ENCODE measurements at places on chromosomes 6 and 20.

DNA sequence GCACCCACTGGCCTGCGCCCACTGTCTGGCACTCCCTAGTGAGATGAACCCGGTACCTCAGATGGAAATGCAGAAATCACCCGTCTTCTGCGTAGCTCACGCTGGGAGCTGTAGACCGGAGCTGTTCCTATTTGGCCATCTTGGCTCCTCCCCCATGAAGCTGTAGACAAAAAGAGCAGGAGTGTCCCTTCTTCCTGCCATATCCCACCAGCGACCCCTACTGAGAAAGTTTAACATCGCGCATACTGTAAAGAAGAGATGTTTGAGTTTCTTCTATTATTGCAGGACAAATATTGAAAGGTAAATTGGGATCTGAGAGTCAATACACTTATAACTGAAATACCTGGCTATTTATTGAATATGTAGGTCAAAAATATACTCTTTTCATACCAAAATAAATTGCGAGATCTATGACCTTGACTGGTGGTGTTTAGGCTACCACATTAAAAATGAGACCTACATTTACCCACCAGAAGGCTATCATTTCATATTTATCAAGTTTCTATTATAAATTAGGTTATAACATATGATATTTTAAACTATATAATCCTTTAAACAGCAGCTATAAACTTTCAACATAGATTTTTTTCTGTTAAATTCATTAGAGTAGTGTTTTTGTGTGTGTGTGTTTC is 586.3 kb downstream of the HTR1B start:
- peak; percentile 16 for DNase-seq

GRCh38 chr20:37762716-37763485 is 69.1 kb downstream of the CTNNBL1 start:
- DNase-seq = no peak

DNA sequence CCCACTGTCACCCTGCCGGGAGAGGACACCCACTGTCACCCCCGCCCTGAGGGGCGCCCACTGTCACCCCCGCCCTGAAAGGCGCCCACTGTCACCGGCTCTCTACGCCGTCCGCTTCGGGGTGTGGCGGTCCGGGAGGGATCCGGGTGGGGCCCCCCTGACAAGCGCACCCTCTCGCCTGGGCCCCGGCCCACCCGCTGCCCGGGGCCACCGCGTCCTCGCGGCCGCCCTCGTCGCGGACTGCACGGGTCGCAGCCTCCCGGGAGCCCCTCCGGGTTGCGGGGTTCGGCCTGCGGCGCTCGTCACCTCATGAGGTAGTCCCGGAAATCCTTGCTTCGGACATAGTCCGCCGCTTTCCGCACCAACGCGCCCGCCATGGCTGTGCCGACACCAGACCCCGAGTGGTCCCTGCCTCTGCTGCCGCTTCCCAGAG is 224 bp downstream of the MPC1 start:
- DNase-seq = no peak

DNA sequence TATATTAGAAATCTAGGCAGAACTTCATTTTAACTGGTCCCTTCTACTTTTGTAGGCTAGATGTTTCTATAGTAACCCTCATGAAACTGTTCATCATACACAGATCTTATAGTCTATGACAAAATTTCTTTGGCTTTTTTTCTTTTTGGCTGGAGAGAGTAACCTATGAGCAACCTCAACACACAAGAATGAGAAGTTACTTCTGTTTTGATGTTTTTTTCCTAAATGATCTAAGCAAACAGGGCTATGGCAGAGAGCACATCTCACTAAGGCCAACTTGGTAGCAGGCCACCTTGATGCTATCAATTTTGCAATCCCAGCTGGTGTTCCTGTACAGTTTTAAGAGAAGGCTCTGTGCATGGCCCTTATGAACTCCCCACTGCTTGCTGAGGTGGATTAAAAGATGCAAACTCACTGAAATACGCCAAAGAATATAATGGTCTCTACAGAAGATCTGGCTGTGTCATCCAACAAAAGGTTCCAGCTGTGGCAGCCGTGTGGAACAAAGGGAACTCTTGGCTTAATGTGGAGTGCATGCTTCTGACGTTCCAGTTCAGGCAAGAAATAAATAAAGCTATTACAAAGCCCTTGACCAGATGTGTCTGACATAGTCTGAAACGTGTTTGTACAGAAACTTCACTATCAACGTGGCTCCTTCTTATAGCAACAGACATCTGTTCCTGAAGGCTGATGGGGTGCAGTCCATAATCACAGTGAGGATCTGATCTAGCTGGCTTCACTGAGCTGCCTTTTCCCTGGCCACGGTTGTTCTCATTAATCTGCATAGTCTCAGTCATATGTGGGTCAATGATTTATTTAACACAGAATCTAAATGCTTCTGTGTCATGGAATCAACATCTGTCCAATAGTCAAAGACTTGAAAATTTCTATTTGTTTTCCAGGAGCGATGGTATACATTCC is 481.1 kb downstream of the BMP2 start:
- no peak for DNase-seq

GRCh38 chr6:154239392-154239791 is 117.2 kb downstream of the IPCEF1 start:
- DNase-seq = no peak

DNA sequence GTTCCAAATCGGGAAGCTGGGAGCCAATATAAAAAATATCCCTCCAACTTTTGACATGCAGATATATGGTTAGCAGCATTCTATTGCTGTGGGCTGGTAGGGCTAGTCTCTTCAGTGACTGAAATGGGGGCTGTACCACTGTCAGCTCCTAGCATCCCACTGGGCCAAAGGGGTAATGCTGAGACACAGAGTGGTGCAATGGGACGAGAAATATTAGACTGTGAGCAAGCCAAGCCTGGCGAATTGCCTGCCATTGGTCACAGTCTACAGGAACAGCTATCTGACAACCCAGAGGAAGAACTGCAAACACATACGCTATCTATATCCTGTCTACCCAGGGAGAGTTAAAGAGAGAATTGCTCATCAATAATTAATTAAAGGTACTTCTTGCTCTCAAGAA is 3.5 kb downstream of the SLC35F1 start:
- no peak for DNase-seq

DNA sequence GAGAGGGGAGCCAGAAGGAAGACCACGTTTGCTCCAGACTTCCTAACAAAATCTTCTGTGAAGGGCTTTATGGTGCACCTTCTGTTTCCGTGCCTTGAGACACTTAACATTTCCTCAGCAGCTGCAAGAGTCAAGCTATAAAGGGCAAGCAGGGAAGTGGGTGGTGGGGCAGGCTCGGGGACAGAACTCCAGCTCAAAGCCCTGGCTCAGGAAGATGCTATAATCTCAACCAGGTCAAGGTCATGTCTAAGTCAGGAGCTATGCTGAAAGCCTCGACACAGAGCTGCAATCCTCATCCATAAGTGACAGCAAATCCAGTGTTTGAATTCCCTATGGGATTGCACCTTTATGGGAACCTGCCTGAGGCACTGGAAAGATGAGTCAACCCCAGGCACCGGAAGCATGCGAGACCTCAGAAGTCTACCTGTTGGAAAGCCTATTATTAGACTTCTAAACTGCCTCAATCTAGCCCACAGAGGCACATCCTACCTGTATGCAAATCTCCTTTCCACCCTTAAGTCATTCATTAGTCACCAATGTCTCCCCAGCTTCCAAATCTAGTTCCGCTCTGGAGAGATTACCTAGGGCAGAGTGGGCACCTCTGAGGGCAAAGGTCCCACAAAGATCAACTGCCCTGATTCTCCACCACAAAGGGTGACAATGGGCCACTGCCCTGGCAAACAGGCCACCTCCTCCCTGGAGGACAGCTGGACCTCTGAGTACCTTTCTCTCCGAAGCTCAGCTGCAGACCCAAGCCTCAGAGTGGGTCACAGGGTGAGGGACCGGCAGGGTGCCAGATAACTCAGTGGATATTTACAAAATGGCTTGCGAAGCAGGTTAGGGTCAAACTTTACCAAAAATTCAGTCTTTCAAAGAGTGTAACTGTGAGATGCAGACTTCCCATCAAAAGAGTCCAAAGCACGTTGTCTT is 287.0 kb downstream of the CDC5L start:
- no peak for DNase-seq

- no peak for DNase-seq
Measured at GRCh38 chr20:61328911-61329558, 77.0 kb downstream of the CDH4 start.

GRCh38 chr20:63567386-63568169 is 6.5 kb downstream of the HELZ2 start:
- DNase-seq = peak; percentile 76

DNA sequence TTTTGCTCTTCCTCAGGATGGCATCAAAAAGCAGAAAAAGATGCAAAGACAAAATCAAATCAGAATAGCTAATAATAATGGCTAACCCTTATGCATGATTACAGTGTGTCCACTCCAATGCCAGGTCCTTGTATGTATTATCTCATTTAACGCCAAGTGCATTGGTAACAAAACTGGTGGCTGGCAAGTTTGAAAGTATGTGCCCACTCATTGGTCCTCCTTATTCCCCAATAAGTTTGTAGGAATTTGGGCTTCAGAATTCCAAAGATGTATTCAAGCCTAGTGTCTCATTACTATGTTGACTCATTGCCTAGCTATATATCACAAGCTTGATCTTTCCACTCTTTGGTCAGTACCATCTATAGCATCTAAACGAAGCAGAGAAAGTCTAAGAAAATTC is 196.6 kb downstream of the GJA10 start:
- DNase-seq = no peak

GRCh38 chr6:154164397-154164796 is 125.4 kb downstream of the OPRM1 start:
- no peak for DNase-seq

DNA sequence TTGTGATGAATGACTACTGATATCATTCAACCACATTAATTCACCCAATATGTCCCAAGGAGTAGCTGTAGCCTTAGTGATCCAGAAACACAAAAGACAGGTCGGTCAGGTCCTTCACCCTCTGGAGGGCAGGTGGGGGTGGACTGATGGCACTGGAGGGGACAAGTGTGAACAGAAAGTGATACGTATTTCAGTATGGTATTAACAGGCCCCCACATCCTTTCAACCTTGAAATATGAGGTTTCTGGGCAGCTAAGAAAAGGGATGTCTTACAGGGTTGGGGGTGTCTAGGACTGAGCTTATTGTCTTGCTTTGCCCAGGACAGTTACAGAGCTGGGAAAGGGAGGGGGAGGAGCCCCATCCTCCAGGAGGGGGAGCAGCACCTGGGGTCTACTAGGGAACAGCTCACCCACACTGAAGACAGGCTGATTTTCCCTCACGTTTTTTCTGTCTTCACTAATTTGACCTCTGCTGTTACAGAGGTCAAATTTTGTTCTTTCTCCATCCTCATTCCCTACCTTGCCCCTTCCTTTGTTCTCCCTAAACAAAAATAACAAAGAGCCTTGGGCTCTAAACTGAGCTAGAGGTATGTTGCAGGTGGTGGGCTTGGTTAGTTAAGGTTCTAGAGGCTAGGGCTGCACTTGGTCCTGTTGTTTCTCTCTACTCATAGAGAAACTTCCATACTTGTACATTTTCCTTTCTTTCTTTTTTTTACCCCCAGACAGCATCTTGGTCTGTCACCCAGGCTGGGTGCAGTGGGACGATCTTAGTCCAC is 38.0 kb upstream of the EEF1A1 start:
- DNase-seq = no peak

GRCh38 chr6:152127432-152128165 is 320.1 kb downstream of the ESR1 start:
- no peak for DNase-seq

DNA sequence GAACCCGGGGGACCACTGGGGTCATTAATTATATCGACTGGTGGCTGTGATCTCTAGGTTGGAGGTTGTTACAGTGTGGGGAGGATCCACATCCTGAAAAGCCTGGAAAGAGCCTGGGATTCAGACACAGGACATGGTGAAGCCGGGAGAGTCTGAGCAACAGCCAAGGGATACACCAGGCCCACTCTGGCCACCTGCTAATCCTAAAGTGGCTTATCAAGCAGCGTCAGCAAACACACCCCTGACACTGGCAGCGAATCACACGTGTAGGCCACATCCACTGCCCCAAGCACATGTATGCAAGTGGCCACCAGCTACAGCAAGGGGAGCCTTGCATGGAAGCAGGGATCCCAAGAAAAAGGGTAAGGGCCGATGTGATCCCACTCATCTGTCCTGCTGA is 41.0 kb downstream of the GFOD1 start:
- DNase-seq = no peak

DNA sequence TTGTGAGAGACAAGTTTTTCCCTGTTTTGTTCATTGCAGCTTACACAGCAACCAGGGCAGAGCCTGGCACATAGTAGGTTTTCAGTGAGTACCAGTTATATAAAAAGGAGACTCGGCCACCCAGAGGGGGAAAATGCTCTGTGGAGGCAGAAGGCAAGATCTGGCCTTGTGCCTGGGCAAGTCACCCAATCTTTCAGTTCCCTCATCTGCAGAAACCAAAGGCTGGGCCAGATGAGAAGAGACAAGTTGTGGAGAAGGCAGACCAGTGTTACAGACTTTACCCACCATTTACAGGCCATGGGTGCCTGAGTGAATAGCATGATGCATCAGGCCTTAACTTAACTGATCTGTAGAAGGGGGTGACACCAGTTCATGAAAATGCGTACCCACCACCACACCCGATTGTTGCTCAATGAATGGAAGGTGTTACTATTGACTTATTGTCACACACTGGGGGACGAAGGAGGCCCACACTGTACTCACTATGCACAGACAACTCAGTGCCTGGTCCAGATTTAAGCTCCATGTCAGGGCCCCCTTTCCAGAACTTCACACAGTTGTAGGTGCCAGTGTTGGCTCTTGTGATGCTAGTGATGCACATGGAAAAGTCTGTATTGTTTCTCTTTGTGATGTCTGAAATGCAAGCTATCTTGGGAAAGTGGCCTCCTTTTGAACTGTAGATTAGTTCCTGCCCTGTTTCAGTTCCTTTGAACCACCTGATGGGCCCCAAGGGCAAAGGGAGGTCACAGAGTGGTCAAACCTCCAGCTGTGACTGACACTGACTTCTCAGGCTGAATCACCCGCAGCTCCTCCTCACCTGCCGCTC is 64.3 kb upstream of the SIRPG start:
- no peak for DNase-seq

DNA sequence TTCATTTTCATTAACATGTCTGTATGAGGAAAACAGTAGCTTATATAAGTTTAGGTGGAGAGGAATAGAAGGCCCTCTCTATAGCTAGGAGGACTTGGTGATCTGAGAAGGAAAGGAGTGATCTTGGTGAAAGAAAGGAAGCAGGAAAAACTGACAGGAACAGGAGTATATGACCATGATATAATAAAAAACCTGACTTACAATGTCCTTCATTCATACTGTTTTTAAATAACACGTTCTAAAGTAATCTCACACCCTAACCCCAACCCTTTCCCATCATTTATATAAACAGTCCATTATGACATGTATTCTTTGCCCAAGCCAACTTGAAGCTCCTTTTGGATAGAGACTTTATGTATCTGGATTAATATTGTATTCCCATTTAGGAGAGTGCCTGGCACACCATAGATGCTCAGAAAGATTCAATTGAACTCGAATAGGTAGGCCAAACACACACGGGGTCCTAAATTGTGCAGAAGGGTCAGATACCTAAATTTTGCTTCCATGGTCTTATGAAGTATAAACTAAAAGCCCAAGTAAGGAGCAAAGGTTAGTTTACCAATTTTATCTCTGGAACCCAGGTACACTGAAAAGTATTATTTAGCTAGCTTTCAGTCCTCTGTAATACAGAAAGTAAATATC is 75.9 kb downstream of the OR2B2 start:
- DNase-seq = peak; percentile 57

- DNase-seq = no peak
Measured at GRCh38 chr20:31568041-31568731, 36.9 kb upstream of the ID1 start.

Data from hematopoietic multipotent progenitor cell treated with erythropoietin and hydrocortisone succinate and interleukin-3 and kit ligand, for 6 days (in vitro differentiated cells).